Activated naive CD4-positive, alpha-beta T cell treated with anti-CD3 and anti-CD28 coated beads, Interleukin-2, amount 50 U/mL, for 72 hours (primary cell): ENCODE measurements at places on chromosomes 16 and 17.

DNA sequence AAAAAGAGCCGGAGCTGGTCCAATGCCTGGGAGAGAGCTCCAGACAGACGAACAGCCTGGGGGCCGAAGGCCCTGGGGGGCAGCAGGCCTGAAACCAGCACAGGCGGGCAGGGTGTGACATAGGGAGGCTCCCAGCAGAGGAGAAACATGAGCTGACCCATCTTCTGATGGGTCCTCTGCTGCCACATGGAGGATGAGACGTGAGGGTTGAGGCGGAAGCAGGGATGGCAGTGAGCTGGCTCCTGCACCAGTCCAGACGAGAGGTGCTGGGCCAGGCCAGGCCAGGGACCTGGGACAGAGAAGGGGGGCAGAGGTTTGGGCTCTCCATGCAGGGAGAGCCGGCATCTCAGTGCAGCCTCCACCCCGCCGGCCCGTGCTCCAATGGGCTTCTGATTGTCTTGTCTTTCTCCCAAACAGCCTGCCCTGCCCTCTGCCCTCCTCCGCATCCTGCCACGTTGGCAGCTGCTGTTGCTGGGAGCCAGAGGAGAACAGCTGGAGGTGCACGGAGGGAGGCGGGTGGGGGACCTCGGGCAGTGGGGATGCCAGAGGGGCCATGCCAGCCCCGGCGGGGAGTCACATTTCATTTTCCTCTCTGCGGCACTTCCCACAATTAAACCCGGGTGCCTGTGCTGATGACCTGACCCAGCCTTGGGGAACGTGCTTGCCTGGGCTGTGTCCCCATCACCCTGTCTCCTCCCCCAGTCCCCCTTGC, 139.1 kb upstream of the GSE1 start:
- DNase-seq = no peak

DNA sequence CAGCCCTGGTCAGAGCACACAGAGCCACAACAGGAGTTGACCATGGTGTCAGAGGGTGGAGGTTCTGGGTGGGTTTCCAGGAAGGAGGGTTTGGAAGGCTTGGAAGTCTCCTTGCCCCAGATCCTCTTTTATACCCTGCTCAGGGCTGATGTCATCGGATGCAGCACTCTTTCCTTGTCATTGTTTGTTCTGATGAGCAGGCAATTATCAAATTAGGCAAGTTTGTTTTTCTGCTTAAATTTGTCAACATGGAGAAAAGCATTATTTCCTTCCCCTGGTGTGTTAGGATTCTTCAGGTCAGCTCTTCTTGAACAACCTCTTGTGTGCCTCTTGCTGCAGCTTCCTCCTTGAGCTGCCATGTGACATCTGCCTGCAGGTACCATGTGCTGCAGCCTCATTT, at the start of gene KRTAP4-4:
Gene KRTAP4-4, minus strand, starts transcription at position 101 of the 400 bp plus-strand sequence. Its CDS starts 57 bp downstream, at position 44.
- no peak for DNase-seq

GRCh38 chr17:6488008-6488539, 43.8 kb downstream of the PIMREG start:
- DNase-seq = no peak

DNA sequence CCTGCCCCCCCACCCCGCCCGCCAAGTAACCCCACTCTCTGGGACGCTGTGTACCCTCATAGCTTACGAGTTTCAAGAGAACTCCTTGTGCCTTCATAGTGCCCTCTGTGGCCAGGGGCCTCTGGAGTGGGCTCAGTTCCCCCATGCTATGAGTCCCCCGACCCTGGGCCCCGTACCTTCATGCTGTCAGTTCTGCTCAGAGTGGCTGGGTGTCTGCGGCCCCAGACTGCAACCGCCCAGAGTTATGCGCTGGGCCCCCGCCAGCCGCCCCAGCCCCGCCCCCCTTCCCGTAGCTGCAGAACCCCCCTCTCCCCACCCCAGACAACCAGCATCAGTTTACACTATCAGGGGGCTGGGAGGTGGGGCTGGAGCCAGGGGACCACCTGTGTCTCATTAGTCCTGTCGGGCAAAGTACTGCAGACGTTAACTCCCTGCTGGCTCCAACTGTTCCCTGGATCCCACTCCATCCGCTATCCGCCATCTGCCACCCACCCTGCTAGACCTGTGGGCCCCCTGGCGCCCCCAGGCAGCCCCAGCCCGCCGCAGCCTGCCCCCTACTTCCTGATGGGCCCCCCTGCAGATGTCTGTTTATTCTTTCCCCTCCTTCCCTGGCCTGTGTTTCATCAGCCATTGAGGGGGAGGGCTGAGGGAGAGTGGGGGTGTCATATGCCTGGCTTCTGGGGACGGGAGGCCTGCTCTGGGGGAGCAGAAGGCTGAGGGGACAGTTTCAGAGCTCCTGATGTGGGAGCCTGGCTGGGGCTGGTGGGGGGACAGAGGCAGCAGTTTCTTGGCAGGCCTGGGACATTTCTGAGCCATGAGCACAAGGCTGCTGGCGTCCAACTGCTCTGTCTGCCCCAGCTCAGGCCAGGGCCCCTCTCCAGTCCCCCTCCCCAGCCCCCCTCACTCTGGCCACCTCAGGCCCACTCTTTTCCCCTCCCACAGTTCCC, at the start of gene MFAP4:
Gene MFAP4, minus strand, starts transcription at position 217 of the 947 bp plus-strand sequence. Its CDS starts 35 bp downstream, at position 182.
- no peak for DNase-seq

- no peak for DNase-seq
Observed at GRCh38 chr16:65285128-65286048, 163.5 kb upstream of the CDH11 start.

DNA sequence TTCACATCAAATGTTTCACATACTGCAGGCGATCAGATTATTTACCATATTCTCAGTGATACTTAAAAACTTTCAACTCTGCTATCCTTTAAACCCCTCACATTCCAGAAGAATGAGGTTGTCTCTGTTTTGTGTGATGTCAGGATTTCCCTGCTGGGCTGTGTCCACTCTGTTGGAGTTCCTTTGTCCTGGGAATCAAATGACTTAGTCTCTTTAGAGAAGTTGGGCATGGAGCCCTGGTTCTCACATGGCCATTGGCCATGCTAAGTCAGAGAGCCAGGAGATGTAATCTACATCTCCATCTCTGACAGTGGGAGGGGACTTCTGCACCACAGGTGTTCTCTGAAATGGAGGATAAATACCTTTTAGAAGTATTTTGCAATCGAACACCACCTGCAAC, 205.1 kb upstream of the MAF start:
- no peak for DNase-seq

- no peak for DNase-seq
Observed at GRCh38 chr16:84786605-84787262, 33.1 kb upstream of the CRISPLD2 start.

- DNase-seq = no peak
Observed at GRCh38 chr16:20344611-20345010, 7.9 kb downstream of the UMOD start.

GRCh38 chr17:64225410-64225809, 37.6 kb downstream of the TEX2 start:
- DNase-seq = no peak

GRCh38 chr16:62363501-62363900, 327.3 kb upstream of the CDH8 start:
- DNase-seq = no peak

DNA sequence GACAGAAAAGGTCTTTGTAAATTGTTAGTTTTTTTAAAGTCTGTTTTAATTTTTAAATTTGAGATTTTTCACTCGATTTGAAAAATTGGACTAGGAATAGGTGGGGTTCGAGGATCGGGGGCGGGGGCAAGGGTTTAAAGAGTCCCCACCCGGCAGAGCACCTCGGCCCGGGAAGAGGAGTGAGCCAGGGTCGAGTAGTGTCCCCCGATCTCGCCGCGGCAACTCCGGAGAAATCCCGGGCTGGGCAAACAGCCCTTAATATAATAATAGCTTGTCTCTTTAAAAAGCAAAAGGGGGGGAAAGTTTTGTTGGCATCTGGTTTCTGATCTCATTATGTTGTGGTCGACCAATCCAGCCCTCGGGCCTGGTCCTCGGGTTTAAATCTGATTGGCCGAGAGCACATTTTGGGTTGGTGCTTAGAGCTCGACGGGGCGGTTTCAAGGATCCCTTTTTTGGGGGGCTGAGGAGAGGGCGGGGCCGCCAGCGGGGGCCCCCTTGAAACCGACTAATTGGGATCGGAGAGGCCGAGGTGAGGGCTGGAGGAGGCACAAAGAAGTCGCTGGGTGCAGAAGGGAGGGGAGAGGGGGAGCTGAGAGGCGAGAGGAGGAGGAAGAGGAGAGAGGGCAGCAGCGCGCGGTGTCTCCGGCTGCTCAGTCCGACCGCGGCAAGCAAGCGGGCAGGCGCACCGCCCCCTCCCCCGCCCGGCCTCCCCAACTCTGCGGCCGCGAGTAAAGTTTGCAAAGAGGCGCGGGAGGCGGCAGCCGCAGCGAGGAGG, at the start of gene FZD2:
Gene FZD2, plus strand, starts transcription at position 653 of the 775 bp plus-strand sequence. CDS start 205 bp downstream, outside the sequence.
- DNase-seq = peak; percentile 41

DNA sequence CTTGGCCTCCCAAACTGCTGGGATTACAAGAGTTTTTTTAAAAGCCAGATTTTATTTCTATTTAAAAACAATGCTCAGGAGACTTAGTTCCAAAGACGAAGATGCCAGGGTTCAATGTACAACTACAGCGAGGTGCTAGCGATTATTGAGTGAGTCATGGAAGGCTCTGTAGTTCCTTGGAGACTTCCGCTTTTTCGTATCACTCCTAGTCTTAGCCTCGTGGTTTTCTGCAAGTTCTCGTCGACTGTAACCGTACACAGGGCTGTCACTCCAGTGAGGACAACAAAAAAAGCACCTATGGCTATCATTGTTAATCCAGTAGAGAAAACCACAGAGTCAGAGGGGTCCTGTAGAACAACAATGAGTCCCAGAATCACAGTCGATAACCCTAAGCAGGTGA, 22.7 kb upstream of the ZC3H7A start:
- no peak for DNase-seq

DNA sequence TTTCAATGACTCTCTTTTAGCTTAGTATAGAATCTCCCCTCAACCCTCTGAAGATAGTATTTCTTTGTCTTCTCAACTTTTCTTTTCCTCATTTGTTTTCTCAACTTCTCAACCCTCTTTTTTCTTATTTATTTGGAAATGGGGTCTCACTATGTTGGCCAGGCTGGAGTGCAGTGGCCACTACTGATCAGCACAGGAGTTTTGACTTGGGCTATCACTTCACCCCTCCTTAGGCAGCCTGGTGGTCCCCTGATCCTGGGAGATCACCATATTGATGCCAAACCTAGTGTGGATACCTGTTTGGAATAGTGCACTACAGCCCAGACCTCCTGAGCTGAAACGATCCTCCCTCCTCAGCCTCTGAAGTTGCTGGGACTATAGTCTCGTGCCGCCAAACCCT, 79.8 kb downstream of the PITPNC1 start:
- DNase-seq = no peak

- DNase-seq = no peak
Observed at GRCh38 chr17:75900691-75901533, 3.8 kb downstream of the MRPL38 start.

DNA sequence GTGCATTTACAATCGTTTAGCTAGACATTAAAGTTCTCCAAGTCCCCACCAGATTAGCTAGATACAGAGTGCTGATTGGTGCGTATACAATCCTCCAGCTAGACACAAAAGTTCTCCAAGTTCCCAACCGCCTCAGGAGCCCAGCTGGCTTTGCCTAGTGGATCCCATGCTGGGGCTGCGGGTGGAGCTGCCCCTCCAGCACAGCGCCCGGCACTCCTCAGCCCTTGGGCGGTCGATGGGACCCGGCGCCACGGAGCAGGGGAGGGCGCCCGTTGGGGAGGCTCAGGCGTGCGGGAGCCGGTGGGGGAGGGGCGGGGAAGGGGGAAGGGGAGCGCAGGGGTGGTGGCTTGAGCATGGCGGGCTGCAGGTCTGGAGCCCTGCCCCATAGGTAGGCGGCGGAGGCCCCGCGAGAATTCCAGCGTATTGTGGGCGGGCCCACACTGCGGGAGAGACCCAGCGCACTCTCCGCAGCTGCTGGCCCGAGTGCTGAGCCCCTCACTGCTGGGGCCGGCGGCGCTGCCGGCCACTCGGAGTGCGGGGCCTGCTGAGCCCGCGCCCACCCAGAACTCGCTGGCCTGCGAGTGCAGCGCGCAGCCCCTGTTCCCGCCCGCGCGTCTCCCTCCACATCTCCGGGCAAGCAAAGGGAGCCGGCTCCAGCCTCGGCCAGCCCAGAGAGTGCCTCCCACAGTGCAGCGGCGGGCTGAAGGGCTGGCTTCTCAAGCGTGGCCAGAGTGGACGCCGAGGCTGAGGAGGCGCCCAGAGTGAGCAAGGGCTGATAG, 907.5 kb downstream of the CDH8 start:
- no peak for DNase-seq

- no peak for DNase-seq
Observed at GRCh38 chr17:3894911-3895343, 2.1 kb upstream of the CAMKK1 start.

DNA sequence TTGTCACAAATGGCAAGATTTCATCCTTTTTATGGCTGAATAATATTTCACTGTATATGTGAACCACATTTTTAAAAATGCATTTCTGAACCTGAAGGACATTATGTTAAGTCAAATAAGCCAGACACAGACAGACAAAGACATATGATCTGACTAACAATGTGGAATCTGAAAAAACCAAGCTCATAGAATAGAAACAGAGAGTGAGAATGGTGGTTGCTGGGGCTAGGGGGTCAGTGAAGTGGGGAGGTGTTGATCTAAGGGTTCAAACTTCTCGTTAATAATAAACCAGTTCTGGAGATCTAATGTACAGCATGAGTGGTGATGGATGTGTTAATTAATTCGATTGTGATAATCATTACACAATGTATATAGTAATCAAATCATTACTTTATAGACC, 475.1 kb downstream of the WWOX start:
- no peak for DNase-seq

DNA sequence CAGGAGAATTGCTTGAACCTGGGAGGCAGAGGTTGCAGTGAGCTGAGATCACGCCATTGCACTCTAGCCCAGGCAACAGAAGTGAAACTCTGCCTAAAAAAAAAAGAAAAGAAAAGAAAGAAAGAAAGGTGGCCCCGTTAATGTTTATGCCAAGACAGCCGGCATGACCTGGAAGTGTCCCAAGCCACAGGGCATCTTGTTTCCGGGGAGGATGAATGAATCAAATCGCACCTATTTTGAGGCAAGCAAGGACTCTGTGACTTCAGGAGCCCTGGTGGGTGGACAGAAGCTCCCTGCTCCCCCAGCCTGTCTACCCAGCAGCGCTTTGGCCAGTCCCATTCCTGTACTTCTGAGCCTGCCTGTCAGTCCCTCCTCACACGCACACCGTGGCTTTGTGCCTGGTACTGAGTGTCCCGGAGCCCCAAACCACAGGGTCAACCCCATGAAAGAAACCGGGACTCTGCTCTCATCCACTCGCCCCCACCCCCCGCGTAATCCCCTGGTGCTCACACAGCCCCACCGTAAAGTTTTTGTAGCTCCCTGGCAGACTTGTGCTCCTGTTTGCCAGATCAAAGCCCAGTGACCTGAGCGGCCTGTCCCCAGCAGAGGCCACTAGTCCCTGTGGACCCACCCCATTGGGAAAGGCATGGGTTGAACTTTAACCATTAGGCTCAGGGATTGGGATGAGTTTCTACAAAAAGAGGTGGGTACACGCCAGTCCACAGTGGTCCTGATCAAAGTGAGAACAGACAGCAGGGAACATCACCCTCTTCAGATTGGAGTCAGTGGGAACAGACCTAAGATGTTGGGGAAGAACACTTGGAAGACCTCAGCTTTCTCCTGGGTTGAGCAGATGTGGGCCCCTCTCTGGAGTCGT, 19.3 kb downstream of the CD2BP2 start:
- no peak for DNase-seq

GRCh38 chr16:89695086-89695874, 6.2 kb downstream of the SPATA2L start:
- DNase-seq = no peak

- no peak for DNase-seq
Observed at GRCh38 chr16:22358000-22358399, 16.4 kb downstream of the CDR2 start.

- no peak for DNase-seq
Observed at GRCh38 chr16:15773968-15774367, 82.9 kb downstream of the MYH11 start.
